Temporal lobe (tissue), 4 donors: ENCODE measurements at places on chromosomes 6 and 20. TPM values are rescaled to one million over a fixed set of nuclear protein-coding genes. Genes with fewer than 3 reads are reported as not detected.

Gene PPP1R14C
- 48.7 TPM for total RNA-seq

Gene NTSR1
- total RNA-seq: 5.7 TPM

Gene FIG4
- 43.0 TPM for total RNA-seq

Gene RUNX2
- 0.49 TPM for total RNA-seq

Gene ZNF165
- 0.49 TPM for total RNA-seq

Gene SLPI
- total RNA-seq: not detected

Gene VGLL2
- not detected for total RNA-seq

Gene ADA
- 1.5 TPM for total RNA-seq

Gene CENPW
- 3.2 TPM for total RNA-seq

Gene SRMS
- total RNA-seq: not detected

Gene GRM1
- total RNA-seq: 12.8 TPM

Gene NFATC2
- 0.49 TPM for total RNA-seq

Gene HLA-F
- total RNA-seq: 1.5 TPM

Gene HBS1L
- 70.1 TPM for total RNA-seq

Gene EDN1
- total RNA-seq: 3.4 TPM

Gene FERMT1
- total RNA-seq: 1.5 TPM

Gene BHLHE23
- 0.25 TPM for total RNA-seq

Gene LKAAEAR1
- total RNA-seq: 0.74 TPM

Gene EPHA7
- total RNA-seq: 36.4 TPM

Gene SPATS1
- total RNA-seq: not detected

Gene CD24
- 964 TPM for total RNA-seq
